Activated gamma-delta T cell treated with Interleukin-2 at 50 U/mL for 16 hours (primary cell): ENCODE measurements at places on chromosomes 7 and 10.

DNA sequence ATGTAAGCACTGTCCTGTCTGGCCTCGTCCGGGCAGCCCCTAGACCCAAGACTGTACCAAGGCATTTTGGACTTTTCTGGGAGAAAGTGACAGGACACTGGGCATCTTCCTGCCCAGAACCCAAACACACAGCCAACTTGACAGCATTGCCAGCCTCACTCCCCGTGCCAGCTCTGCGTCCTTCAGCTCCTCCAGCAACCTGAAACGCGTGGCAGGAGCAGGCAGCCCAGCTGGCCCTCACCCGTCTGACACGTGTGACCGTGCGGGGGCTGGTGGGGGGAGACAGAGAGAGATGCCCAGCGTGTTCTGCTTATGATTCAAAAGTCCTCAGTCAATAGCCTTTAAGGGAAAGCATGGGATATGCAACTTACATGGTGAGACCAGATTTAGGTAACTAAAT is 50.3 kb upstream of the SLC29A3 start:
- no peak for DNase-seq

- DNase-seq: no peak
These were observed 116.4 kb downstream of the PTEN start for GRCh38 chr10:87979847-87980246.

- no peak for DNase-seq
These were observed 21.4 kb downstream of the POT1 start for GRCh38 chr7:124908259-124908658.

- no peak for DNase-seq
These were observed 51.1 kb upstream of the EBF3 start for GRCh38 chr10:130015075-130015695.

DNA sequence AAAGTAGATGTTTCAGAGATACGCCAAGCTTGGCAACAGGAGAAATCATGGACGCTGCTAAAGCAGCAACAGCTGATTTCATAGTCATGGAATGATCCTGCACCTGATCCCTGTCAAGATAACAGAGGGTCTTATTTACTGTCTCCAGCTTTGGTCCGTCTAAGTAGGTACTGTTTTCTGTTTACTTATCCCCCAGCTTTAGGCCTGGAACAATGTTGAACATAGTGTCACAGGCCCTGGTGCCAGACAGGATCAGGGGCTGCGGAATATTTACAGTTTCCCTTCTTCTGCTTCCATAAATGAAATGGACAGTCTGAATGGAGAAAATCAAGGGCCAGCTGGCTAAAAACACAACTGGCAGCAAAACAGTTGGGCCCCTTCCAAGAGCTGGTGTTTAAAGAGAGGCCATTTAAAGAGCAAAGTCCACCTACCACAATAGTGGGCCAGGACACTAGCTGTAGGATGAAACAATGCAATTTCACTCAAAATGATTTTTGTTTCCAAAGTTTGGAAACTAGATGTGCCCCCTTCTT is 2.9 kb downstream of the GPR37 start:
- no peak for DNase-seq

DNA sequence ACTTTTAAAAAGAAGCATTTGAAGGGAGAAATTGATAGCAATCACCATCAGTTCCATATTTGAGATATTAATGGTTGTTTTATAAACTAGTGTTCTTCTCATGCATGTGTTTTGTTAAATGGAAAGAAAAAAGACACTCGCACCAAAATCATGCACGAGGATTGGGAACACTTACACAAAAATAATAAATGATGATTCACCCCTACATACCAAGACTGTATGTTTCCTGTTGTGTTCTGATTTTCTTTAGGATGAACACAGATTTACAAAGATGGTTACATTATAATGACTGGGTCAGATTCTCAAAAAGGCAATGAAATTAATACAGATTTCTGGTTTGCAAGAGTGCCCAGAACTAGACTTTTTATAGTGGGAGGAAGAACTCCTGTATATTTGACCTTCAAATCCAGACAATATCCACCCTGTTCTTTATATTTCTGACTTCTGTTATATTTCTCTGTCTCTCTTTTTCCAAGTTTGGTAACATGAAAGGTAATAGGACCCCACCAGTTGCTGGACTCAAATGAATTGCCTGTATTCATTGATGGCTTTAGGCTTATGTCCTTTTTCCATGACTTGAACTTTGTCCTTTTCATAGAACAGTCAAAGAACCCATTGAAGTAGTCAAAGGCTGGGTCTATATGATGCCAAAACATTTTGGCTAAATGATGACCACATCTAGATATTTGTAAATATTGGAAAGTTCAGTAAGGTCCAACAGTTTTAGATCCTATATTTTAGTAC is 54.4 kb downstream of the SEMA3A start:
- no peak for DNase-seq

DNA sequence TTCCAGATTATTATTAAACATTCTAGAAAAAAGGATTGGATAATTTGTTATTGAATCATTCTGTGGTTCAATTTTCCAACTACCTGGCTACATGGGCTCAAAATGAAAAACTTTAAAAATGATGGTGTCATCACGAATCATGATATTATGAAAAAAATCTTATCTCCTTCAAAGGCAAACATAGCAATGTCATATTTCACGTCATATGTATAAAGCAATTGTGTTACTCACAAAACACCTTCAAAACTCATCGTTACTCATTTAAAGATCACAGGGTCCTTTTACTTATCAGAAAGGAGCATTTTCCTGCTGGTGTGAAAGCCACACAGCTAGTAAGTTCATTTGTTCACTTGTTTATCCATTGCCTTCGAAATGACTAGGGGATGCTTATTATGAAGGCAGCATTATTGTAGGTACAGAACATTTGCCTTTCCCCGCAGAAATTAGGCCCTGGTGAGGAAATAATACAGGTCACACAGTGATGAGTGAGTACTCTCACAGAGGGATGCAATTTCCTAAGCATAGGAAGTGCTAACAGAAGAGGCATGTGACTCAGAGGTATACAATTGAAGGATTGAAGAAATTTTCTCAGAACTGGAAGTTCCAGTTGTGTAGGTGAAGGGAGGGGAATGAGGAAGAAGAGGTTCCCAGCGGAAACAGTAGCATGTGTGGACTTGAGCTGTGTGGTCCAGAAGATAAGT is 478.7 kb downstream of the INHBA start:
- no peak for DNase-seq

GRCh38 chr10:33963729-33964128 is 629.3 kb upstream of the NRP1 start:
- DNase-seq: no peak

- no peak for DNase-seq
These were observed 1.3 kb downstream of the RAPGEF5 start for GRCh38 chr7:22355620-22356009.

DNA sequence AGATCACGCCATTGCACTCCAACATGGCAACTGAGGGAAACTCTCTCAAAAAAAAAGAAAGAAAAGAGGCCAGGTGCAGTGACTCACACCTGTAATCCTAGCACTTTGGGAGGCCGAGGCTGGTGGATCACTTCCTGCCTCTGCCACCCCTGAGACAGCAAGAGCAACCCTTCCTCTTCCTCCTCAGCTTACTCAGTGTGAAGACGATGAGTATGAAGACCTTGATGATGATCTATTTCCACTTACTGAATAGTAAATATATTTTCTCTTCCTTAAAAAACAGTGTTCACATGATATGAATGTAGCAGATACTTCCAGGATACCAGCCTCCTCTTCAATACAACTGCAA is 2.1 kb upstream of the ZKSCAN1 start:
- no peak for DNase-seq

DNA sequence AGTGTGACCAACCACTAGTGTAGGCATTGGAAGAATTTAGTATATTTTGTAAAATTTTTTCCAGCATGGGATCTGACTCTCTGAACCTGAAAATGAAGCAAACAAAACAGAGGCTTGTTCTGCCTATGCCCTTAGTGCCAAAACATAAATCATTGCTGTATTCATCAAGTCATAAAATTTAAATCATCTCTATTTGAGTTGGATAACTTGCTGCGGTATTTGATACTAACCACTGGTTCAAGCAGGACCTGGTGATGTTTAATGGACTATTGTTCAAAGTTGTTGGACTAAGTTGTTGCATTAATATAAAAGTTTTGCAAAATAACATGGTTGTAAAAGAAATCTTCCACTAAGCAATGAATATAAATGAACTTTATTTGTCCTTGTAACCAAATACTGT is 19.8 kb upstream of the RPA3 start:
- DNase-seq: no peak

- no peak for DNase-seq
These were observed 58.7 kb downstream of the CYP51A1 start for GRCh38 chr7:92075455-92076158.

- DNase-seq: no peak
These were observed 4.8 kb upstream of the ADD3 start for GRCh38 chr10:110002801-110003523.

DNA sequence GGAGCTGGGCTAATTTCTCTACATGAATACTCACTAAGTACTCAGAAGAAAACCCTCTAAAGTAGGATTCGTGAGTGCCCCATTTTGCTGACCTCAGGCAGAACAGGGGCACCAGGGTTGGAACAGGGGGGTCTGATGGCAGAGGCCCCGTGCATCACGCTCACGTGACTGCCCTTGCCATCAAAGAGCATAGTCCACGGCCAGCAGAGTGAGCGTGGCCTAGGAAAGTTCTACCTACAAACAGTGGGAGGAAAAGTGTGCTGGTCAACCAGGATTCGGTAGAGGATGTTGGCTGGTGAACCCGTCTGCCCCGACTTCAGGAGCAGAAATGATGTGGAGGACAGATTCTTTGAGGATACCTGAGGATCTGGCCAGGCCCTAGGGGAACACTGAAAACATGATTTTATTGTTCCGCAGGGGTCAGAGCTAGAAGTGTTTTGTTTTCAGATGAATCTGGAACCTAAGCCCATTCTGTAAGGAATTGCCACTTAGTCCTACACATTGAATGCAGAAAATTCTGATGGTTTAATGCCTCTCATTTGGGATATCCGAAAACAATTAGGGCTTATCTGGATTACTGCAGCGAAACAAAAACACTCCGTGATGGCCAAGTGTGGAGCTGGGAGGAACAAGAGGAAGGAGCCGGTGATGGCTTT is 138.8 kb upstream of the SHH start:
- no peak for DNase-seq

DNA sequence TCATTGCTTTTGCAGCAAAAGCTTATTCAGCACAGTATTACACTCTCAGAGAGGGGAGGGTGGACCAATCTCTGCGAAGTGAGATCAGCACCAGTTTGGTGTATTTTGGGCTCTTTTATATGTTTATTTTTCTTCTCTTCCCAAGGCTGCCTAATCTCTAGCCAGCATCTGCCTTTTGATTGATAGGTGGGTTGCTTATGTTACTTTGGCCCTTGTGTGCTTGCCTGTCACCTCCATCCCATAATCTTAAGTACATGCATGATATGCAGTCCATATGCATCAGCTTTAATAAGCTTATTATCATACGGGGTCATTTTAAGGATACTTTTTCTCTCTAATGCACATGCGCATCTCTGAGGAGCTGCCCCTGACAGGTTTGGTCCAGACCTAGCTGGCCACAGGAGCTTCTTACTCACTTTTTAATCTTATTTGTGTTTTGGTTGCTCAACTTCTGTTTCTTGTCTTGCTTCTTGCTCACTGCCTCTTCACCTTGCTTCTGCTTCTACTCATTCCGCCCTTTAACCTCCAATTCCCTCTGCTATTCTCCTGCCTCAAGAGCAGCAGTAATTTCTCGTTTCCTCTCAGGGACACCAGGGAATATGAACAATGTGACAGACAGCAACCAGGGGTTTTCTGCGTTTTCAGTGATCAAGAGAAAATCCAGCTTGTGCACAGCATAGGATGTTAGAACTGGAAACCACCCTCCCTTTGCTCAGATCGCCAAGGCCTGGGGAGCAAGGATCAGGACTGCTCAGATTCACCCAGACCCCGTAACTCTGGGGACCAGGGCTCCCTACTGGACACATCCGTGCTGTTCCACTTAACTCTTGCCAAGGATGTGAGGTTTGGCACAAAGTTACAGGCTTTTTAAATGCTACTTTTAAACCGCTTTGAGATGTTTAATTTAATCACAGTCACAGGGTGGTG is 10.0 kb downstream of the RGR start:
- DNase-seq: no peak

- DNase-seq: no peak
These were observed 9.5 kb upstream of the FOXL3 start for GRCh38 chr7:280461-280860.

DNA sequence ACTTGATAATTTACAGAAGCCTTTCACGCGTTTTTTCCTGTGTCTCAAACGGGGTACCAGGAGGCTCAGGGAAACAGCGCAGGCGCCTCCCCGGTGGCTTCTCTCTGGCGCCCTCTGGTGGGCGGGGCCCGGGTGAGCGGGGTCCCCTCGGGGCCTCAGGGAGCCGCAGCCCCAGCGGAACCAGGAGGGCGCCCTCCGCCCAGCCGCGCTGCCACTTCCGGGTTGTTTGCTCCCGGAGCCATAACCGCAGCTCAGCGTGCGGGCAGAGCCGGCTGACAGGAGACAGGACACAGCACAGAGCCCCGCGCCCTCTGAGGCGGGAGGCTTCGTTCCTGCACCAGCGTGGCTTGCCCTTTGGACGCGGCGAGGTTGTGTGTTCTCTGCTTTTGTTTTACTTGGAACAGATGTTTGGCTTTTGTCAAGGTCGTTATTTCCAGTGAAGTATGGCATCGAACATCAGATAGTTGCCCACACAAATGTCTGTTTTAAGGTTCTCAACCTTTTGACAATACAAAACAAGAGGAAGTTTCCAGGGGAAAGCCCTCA is 6.9 kb upstream of the CYP2E1 start:
- peak; percentile 92 for DNase-seq

- no peak for DNase-seq
These were observed 230.5 kb upstream of the MBL2 start for GRCh38 chr10:53003094-53003493.

GRCh38 chr7:104986628-104987259 is 27.3 kb upstream of the KMT2E start:
- DNase-seq: no peak

GRCh38 chr10:107214261-107214660 is 49.8 kb upstream of the SORCS1 start:
- no peak for DNase-seq

- no peak for DNase-seq
These were observed 129.0 kb downstream of the HERPUD2 start for GRCh38 chr7:35565927-35566326.

GRCh38 chr10:50469288-50469687 is 154.5 kb downstream of the SGMS1 start:
- no peak for DNase-seq

DNA sequence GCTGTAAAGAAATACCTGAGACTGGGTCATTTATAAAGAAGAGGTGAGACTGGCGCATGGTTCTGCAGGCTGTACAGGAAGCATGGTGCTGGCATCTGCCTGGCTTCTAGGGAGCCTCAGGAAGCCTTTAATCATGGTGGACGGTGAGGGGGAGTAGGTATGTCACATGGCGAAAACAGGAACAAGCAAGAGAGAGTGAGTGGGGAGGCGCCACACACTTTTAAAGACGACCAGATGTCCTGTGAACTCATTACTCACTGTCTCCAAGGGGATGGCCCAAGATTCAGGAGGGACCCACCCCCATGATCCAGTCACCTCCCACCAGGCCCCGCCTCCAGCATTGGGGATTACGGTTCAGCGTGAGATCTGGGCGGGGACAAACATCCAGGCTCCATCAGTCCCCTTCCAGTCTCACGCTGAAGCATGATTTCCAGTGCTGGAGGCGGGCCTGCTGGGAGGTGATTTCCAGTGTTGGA is 3.2 kb downstream of the ZNF316 start:
- DNase-seq: no peak

- no peak for DNase-seq
These were observed 9.7 kb downstream of the ADRA2A start for GRCh38 chr10:111086574-111086973.

GRCh38 chr10:133403359-133403758 is 9.4 kb downstream of the MTG1 start:
- no peak for DNase-seq
